Cerebellar cortex (tissue), 1 donor: ENCODE measurements at places on chromosomes 5 and 9.

- DNase-seq: no peak
Observed at GRCh38 chr9:36051317-36051716, 14.6 kb downstream of the RECK start.

DNA sequence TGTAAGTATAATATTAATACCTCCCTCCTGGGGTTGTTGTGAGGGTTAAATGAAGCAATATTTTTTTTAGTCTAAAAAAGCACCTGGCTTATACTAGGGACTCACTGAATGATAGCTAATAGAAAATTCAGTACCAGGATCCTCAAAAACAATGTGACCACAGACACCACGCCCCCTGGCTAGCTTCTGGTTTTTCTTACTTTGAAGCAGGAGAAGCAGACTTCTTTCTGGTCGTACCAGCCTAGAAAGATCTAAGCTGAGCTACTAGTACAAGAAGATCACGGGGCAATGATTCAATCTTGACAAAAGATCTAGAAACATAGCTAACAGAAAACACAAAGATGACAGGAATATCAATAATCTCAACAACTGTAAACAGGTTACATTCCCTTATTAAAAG, 218.5 kb upstream of the SLC30A5 start:
- no peak for DNase-seq

GRCh38 chr9:84694248-84694647, 24.7 kb downstream of the NTRK2 start:
- no peak for DNase-seq

DNA sequence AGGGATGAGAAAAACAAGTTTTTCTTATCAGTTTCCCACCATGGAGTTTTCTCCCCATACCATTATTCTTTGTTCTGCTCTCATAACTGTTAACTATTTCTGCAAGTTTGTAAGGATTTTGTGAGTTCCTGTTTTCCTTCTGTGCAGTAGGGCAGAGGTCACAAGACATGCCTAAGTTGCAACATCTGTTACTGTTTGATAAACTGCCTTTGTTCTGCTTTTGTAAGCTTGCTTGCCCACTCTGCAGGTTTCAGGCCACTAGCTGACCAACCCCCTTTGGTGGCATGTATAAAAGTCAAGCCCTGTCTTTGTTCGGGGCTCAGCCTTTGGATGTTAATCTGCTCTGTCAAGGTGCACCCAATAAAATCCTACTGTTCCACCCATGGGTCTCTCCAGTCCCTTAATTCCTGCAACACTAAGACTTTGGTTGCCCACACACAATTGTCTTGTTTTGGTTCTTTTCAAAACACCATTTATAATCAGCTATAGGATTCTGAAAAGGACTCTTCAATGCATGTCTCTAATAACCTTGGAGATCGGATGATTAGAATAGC, 545.4 kb downstream of the CDH9 start:
- DNase-seq: no peak

GRCh38 chr5:76178913-76179312, 95.7 kb downstream of the SV2C start:
- no peak for DNase-seq

DNA sequence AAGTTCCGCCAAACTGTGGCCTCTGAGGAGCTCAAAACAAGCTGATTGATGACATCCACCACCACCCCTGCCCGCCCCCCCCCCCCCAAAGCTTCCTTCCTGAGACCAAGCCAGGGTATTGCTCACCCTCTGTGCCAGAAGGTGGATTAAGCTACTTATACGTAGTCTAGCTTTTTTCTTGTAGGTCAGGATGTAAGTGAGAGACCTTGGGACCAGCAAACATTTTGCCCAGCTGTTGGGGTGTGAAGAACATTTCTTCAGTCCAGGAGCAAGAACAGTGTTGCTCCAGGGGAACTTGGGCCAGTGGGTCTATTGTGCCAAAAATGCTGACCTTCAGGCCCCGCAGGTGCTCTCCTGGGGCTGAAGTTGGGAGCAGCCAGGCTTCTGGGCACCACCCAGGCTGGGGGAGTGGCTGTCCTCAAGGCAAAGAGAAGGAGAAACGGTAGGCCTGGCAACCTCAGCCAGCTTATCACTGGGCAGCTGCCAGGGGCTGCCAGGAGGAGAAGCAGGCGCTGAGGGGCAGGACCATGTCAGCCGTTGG, 18.0 kb downstream of the NEURL1B start:
- no peak for DNase-seq

DNA sequence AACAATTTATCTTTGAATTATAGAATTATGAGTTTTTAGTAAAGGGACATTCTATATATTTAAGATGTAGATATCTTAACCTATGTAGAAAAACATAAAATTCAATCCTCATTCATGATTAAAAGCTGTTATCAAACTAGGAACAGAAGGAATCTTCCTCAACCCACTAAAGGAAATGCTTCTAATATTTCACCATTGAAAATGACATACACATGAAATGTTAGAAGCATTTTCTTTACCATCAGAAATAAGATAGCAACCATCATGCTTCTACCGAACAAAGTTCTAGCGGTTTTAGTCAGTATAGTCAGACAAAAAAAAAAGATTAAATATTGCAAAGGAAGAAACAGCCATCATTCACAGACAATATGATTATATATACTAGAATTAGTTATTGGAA, 32.2 kb downstream of the SHOC1 start:
- DNase-seq: no peak

DNA sequence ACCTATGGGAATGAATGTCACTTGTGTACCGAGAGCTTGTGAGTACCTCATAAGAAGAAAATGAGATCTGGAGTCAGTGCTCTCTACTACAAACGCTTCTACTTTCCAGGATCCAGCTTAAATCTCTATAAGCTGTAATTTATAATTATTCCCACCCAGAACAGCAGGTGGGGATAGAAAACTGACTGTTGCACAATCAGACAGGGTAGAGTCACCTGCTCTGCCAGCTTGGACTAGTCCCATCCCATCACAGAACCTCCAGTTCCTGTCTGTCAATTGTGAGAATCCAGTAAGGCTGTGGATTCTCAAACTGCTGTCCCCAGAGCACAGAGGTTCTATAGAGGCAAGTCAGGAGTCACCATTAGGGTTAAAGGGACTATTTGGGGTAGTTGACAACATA, 2.0 kb downstream of the SPINK7 start:
- no peak for DNase-seq

DNA sequence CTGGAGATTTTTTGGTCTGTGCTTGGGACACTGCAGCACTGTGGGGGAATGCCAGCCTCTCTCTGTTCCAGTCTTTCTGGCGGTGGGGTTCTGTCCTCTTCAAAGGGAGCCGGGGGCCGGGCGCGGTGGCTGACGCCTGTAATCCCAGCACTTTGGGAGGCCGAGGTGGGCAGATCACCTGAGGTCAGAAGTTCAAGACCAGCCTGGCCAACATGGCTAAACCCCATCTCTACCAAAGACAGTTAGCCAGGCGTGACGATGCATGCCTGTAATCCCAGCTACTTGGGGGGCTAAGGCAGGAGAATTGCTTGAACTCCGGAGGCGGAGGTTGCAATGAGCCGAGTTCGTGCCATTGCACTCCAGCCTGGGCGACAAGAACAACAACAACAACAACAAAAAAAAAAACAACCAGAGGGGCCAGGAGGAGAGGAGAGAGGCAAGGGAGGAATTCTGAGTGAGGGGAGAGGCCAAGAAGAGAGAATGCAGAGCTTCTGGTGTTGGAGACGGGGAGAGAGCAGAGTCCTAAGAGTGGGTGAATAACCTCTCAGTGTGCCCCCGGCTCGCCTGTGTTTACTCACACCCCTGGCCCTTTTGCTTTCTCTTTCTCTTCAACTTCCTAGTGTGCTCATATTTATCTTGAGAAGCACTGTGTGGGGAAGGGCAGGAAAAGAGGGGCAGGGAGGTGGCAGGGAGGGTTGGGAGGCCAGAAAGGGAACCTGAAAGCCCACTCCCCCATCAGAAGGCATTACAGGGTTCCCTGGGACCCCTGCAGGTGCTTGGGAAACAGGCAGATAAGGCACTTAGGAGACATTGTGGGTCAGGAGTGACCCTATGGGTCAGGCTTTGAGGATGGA, 3.2 kb upstream of the SET start:
- DNase-seq: no peak

- no peak for DNase-seq
Observed at GRCh38 chr9:99515093-99515492, 293.0 kb downstream of the SEC61B start.

DNA sequence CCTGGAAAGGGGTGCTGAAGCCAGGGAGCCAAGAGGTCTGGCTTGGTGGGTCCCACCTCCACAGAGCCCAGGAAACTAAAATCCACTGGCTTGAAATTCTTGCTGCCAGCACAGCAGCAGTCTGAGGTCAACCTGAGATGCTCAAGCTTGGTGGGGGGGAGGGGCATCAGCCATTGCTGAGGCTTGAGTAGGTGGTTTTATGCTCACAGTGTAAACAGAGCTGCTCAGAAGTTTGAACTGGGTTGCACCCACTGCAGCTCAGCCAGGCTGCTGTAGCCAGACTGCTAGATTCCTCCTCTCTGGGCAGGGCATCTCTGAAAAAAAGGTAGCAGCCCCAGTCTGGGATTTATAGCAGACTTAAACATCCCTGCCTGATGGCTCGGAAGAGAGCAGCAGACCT, 55.5 kb upstream of the FBXL17 start:
- no peak for DNase-seq

GRCh38 chr5:1104327-1105006, 7.4 kb downstream of the SLC12A7 start:
- DNase-seq: no peak

- DNase-seq: no peak
Observed at GRCh38 chr5:154571325-154572035, 93.5 kb upstream of the HAND1 start.

- DNase-seq: no peak
Observed at GRCh38 chr5:164255598-164256213, 750.3 kb downstream of the MAT2B start.

DNA sequence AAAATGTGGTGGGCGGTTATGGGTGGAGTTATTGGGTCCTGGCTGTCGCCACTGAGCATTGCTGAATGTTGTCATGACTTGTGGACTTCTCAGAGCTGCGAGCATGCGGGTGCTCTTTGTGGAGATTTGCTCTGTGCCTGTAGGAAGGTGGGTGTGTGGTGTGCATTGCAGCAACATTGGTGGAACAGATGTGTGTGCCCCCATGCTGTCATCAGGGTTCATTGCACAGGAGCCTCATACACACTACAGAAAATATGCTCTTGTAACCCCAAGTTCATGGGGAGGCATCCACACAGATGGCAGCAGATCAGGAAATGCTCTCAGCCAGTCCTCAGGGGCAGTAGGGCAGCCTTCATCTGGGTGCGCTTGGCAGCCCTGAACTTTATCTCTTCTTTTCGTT, 55.9 kb upstream of the PHF2 start:
- no peak for DNase-seq

- no peak for DNase-seq
Observed at GRCh38 chr9:92775466-92775865, 10.8 kb upstream of the BICD2 start.

- peak; percentile 94 for DNase-seq
Observed at GRCh38 chr5:124806373-124807077, 60.1 kb upstream of the ZNF608 start.

DNA sequence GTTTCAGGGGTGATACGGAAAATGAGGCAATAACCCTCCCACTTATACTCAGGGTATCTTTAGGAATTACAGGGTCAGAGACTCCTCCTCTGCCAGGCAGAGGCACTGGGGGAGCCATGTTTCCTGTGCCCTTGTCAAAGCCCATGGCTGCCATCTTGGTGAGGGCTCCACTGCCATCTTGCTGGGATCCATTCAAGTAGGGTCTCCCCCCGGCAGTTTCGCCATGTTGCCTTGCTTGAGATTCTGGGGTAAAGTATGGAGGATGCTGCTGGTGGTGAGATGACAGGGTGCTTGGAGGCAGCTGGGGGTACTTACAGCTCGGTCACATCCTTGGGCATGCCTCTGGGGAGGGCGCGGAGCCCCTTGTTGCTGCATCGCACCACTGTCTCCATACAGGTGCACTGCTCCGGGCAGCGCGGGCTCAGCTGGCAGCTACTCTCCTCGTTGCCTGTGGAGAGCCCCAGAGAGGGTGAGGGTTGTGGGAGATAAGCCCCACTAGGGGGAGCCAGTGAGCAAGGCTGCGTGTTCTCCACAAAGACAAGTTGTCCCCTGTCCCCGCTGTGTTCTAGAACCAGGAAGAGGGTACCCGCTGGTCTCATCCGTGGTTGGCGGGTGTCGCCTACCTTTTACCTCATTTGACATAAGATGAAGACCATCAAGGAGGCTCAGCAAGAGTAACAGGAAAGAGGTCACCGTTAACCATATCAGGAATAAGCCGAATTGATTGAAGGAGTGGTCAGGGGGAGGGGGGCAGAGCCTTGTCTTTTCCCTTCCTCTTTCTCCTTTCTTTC, 169.0 kb upstream of the PANK3 start:
- DNase-seq: peak; percentile 22

DNA sequence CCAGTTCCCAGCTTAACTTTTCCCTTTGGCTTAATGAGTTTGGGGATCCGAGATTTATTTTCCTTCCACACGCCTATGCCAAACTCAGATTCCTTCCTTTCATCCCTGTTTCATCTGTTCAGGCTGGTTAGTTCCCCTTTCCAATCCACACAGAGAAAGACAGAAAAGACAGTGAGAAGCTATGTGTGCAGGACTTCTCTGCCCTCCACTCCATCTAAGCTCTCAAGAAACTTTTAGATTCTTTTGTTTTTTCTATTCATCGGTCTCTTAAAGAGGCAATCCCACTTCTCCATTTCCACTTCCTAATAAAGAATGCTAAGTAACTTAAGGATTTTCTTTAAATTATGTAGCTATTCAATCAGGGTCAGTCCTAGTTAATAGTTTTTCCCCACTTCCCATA, 11.2 kb downstream of the ITGA1 start:
- DNase-seq: no peak

- peak; percentile 94 for DNase-seq
Observed at GRCh38 chr9:92266486-92266885, 27.0 kb downstream of the IARS1 start.
